ENCODE measurements at places on chromosomes 4 and X.
A peak's percentile ranks its signal among the peaks of the same experiment; 100 is the strongest.

- DNase-seq, result peak; percentile 44
These were observed 580 bp upstream of the PLS3 start for GRCh38 chrX:115560211-115560977.

GRCh38 chrX:15916704-15917084, 62.1 kb upstream of the AP1S2 start:
- DNase-seq, result no peak

- no peak for DNase-seq
These were observed 30.7 kb upstream of the HUWE1 start for GRCh38 chrX:53717205-53717604.

DNA sequence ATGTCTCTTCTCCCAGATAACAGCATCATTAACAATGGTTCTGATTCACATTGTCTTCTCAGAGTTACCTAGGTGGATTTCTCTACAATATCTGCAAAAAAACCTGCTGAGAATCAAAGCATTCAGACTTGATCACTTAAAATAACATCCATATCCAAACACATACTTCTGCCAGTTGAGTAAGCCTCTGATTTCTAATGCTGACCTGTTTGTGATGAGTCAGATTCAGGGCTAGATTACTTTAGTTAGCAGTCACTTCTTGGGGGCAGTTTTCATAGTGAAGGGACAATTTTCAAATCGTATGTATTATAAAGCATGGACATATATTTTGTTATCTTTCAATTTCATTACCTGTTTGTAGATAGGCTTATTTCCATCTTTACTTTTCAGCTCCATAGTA, 35.5 kb downstream of the CCNI start:
- peak; percentile 59 for DNase-seq

DNA sequence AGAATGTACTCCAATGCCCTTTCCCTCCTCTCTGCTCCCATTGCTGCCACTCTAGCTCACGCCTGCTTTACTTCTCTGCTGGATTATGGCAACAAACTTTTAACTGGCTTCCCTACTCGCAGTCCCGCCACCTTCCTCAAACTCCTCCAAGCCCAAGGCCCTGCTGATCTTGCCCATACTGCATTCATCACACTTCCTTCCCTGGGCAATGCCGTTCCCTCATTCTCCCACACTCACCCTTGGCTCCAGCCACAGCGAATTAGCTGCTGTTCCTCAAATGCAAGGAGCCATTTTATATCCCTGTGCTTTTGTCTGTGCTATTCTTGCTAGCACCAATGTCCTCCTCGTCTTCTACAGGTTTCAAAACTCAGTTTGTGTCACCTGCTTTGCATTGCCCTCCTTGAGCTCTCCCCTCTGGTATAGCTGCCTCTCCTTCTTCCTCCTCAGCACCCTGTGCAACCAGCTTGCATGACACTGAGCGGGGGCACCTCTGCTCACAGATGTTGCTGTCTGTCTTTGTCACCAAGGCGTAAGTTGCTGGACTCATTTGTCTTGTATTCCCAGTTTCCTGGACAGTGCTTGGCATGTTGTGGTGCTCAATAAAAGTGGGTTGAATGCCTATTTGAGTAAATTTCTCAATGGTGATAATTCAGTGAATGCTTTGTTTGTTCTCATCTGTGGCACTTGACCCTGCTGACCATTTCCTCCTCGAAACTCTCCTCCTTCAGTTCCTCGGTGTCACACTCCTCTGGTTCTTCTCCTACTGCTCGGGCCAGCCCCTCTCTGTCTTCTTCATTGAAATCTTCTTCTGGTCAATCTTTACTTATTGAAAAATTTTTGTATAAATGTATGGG, 22.4 kb upstream of the MGST2 start:
- no peak for DNase-seq

DNA sequence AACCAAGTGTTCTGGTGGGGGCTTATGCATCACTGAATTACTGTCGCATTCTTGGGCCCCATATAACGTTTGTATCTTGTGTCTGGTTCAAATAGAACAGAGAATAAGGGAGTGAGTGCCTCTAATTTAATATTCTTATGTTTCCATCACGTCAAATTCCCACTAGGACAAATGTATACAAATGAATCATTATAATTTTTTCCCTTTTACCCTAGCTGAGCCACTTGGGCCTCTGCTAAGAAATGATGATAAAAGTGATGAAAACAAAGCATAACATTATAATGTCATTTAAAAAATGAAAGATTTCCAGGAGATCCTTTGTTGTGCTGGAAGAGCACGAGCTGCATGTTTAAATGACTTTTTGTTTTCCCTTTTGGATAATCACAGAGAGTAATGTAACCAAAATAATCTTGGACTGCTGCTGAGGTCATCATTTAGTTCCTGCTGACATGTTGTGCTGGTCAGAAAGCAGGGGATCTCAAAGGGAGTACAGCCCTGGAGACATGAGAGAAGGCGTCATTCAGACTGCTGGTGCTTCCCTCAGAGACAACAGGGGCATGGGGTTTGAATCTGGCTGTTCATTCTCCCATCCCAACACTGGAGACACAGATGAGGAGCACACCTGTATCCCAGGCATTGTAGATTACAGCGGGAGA, 105.1 kb upstream of the SCOC start:
- DNase-seq, result no peak

- DNase-seq, result peak; percentile 24
These were observed at the start of gene SPOCK3 for GRCh38 chr4:167234316-167234881. Gene SPOCK3 (minus strand): TSS chr4:167234494.

Data from fibroblast of upper back skin (primary cell).